ENCODE measurements at places on chromosomes 3 and 15.

DNA sequence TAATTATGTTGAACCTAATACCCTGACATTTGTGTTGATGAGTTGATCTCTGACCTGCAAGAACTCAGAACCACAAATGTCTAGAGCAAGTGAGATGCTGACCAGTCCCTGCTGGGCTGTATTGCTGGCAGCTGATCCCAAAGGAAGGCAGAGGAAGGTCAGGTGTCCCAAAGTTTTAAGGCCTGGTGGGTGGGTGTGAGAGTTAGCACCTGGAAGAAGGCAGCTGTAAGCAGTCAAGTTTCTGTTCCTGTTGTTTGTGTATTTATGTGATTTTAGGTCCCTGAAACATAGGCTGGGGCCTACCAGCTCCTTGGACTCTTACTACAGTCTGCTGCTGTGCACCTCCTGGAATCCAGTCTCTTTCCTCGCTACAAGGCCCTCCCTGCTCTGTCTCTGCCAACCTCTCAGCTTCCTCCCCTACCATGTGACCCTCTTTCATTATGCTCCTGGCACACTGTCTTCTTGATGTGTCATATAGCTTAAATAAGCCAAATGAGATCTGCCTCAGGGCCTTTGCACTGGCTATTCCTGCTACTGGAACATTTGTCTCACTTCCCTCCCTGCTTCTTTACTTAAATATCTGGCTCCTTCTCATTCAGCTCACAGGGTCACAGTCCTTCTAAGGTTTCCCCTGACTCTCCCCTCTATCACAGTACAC lies 31.0 kb upstream of the ATOSA start:
- no peak for DNase-seq

DNA sequence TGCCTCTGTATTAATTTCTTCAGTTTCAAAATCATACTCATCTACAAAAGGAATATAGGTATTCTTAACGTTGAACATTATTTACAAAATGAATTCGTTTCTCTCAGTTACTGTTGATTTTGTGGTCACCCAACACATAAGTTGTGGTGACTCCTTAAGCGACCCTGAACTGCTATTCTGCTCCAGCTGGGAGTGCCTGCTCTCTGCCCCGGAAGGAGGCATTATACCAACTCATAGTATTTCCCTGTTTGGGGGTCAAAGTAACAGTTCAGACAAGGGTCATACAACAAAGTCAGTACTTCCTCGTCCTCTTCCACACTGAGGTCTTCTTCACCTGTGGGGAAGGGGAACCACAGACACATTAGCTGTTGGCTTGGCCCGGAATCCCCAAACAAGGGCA lies 75.7 kb upstream of the FAM3D start:
- DNase-seq, result no peak

DNA sequence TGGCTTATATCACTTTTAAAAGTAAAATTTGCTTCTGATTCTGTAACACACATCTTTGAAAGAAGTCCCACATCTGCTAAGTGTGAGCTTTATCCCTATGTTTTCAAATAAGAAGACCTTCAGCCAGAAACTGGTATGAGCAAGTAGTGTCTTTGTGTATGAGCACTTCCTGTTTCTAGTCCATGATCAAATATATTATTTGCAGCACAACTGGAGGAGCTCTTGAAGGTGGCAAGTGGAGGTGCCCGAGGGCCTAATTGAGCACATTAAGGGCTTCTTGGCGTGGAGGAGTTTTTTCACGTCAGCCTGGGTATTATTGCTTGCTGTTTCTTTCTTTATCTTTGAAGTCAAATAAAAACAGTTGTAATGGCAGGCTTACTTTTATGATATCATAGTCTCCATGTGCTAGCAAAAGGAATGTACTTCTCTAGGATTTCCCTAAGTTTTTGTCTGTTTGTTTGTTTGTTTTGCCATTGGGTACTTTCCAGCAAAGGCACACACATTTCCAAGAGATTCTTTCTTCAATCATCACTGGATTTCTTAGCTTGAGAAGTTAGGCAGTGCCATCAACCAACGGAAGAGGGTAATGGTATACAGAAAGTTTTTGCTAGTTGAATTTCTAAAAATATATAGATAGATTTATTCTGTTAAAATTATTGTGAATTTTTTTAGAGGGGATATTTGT lies 68.1 kb downstream of the MEIS2 start:
- no peak for DNase-seq

- no peak for DNase-seq
Measured at GRCh38 chr3:150727653-150728502, 24.2 kb upstream of the ERICH6 start.

GRCh38 chr3:113698956-113699355 lies 2.5 kb upstream of the USF3 start:
- DNase-seq, result peak; percentile 52

DNA sequence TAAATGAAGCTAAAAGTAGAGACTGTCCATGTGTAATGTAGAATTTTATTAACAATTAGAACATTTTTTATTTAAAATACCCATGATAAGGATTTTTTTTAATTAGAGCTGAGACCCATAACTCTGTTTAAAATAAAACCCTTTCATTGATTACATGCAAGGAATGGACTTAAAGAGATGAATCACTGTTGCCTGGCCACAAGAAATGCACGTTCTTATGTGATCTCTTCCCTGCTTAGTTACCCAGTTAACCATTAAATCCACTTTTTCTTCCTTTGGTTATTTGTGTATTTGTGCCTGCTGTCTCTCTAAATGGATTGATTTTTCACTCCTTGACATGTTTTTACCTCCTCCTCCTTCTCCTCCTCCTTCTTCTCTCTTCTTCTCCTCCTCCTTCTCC lies 83.3 kb upstream of the SLITRK3 start:
- DNase-seq, result no peak

- no peak for DNase-seq
Measured at GRCh38 chr15:80636675-80637074, 58.4 kb upstream of the ABHD17C start.

- DNase-seq, result no peak
Measured at GRCh38 chr3:83453056-83453455, 1505.7 kb upstream of the CADM2 start.

DNA sequence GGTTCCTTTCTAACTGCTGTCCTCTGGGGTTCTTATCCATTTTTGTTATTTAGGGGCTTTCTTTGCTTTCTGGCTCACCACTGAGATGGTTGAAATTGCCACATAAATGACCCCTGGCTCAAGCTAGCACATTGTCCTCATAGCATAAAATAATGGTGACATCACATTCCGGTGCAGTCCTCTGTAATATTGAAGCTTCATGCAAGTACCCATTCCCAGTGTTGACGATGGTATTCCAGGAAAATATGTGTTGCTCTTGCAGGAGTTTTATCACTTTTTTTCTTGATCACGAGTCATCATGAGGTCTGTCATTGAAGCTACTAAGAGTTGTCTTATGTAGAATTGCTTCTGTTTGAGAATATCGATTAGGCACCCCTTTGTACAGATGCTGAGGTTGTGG lies 56.1 kb downstream of the CRTC3 start:
- DNase-seq, result no peak

- DNase-seq, result no peak
Measured at GRCh38 chr3:25096536-25096935, 331.5 kb upstream of the RARB start.

DNA sequence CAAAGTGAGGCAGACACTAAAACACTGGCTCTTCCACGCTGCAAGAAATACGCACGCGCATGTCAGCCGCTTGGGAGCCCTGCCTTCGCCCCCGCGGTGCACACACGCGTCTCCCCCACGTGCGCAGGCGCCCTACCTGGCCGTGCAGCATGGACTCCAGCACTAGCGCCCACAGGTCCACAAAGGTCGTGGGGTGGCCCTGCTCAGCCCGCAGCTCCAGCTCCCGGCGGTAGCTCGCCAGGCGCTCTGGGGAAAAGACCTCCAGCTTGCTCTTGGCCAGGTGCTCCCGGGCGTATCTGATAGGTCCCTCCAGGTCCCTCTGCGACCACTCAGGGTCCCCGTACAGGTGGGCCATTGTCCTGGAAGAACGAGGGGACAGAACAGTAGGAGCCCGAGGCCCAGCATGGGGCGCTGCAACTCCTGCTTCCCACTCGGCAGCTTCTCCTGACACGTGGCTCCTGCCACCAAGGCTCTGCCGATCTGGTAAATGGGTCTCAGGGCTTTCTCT lies 14.9 kb downstream of the PLA2G4D start:
- no peak for DNase-seq

- DNase-seq, result peak; percentile 12
Measured at GRCh38 chr15:92807971-92808571, 92.1 kb upstream of the CHD2 start.

DNA sequence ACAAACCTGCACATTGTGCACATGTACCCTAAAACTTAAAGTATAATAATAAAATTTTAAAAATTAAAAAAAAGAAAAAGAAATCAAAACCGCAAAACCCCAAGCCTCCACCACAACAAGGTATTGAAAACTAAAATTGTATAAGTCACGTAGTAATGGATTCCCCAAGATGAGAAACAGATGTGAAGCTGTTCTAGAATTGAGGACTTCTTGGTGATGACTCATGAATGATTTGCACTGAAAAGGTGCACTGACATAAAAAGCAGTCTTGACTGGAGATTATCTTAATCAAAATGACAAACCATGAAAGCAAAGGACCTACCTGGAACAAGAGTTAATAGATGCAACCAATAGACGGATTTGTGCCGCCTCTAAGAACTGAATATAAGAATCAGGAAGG lies 225.8 kb downstream of the MYRIP start:
- no peak for DNase-seq

DNA sequence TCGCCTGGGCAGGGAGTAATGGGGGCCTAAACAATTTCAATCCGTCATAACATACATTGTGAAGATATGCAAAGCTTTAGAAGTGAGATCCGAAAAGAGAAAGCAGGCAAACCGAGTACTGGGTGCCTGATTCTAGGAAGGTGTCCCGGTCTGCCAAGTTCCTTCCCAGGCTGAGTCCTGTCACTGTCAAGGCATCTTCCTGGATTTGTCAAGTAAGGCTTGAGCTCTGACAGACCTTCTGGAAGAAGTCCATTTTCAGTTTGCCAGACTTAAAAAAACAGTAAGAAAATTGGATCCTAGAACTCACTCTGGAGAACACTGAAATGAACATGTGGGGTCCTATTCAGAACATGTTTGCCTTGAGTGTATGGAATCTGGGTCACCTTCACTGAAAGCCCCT lies 253.9 kb downstream of the RORA start:
- peak; percentile 23 for DNase-seq

DNA sequence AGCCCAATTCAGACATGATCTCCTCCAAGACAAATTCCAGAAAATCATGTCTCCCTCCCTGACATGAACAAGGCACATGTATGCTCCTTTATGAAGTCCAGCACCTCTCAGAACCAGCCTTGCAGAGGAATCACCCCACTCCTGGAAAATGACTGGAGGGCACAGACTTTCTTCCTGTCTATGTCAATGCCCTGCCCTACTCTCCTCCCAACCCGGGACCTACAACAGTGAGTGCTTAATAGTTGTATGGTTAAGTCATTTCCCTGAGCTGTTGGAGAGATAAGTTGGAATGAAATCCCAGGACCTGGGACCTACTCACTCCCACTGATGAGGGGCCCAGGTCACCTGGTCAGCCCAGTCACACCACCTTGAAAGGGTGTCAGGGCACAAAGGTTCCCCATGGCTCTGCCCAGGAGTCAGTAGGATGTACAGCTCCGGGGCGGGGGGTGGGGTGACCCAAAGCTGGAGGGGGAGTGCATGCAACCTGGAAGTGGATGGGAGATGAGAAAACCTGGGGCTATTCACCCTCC lies 80.1 kb upstream of the HERC1 start:
- no peak for DNase-seq

- DNase-seq, result no peak
Measured at GRCh38 chr15:28927043-28927442, 41.3 kb downstream of the APBA2 start.

DNA sequence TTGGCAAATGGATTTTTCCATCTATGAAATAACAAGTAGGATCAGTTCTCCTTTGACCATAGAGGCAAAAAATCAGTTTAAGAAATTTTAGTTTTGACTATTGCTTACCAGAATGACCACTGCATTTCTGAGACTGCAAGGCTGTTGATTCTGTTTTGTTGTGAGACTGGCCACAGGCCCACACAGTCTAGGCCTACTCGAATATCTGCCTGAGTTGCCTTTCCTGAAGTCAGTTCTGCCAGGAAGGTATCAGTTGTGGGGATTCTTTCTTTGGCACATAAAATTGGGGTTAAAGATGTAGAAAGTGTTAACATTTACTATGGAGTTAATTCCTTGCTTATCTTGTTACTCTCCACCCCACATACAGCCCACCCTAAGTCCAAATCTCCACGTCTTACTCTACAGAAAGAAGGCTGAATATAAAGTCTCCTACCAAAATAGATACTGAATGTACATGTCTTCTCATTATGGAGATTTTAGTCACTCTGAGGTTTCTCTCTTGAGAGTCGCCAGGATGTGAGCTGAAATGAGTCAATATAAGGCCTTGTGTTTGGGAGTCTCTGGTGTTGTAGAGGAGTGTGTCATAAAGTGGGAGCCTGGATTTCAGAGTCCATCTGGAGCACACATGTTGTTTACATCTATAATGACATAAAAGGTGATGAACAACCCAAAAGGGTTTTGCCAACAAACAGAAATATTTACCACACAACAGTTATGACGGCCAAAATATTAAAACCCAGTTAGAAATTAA lies 45.0 kb upstream of the WWTR1 start:
- peak; percentile 44 for DNase-seq

DNA sequence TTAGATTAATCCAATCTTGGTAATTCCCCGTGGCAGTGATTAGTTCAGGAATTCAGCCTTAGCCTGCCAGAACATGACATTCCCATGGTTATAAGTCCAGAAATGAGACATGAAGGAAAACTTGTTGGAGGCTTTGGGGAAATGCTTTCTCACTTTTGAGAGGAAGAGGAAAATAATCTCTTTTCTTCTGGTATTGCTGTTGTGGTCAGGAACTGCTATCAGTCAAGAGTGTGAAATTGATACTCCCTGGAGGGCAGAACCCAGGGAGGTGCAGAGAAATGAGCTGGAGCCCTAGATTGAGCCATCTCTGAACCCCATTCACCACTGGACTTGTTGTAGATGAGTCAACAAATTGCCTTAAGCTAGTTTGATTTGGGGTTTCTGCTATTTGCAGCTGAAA lies 38.6 kb upstream of the APH1B start:
- DNase-seq, result peak; percentile 40

- no peak for DNase-seq
Measured at GRCh38 chr3:193813501-193813830, 220.5 kb downstream of the OPA1 start.

GRCh38 chr3:139518306-139518705 lies 21.2 kb downstream of the RBP1 start:
- DNase-seq, result no peak

DNA sequence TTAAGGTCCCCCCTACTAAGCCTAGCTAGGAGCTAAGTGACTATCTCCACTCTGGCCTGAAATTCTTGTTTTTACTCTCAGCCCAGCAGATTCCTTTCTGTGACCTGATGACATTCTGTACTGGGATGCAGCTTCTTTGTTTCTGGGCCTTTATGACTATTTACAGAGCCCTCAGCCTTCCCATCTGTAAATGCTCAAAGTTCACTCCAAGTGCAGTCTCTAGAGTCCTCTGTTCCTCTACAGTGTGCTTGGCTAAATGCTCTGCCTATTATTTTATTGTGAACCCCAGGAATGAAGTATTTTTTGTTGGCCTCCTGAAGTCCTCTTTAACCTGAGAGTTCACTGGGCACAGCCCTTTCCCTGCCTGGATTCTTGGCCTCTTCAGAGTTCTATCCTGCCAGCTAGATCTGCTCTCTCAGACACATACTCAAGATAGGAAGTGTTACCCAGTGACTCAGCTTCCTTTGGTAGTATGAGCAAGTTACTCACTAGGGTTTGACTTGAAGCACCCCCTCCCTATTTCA lies 278.1 kb upstream of the P2RY1 start:
- peak; percentile 64 for DNase-seq

GRCh38 chr15:51768018-51768417 lies 16.6 kb downstream of the TMOD2 start:
- DNase-seq, result no peak
